ENCODE measurements at places on chromosomes 16 and 17.

GRCh38 chr17:38460082-38460715, 31.9 kb downstream of the ARHGAP23 start:
- DNase-seq, result no peak

DNA sequence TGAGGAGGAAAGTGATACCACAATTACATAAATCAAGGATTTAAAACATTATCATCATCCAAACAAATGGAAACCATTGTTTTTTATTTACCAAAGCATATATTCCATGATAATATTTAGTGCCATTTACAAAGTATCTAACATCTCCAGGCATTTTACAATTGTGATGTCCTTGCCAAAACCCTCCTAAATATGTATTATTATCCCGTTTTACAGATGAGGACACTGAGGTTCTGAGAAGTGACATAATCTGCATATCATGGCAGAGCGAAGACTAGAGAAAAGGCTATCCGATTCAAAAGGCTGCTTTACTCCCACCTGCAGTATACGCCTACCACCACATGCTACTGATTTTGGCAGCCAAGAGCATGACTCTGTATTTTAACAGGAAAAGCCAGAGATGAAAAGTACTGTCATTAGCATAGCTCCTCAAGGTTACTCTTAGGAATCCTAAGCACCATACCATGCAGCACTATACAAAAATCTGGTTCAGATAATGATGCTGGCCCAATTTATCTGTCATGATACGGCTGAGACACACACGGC, 301.4 kb downstream of the CA10 start:
- no peak for DNase-seq

- no peak for DNase-seq
Measured at GRCh38 chr17:1896243-1897104, 66.7 kb downstream of the RPA1 start.

GRCh38 chr16:12618515-12618914, 185.2 kb downstream of the CPPED1 start:
- no peak for DNase-seq

DNA sequence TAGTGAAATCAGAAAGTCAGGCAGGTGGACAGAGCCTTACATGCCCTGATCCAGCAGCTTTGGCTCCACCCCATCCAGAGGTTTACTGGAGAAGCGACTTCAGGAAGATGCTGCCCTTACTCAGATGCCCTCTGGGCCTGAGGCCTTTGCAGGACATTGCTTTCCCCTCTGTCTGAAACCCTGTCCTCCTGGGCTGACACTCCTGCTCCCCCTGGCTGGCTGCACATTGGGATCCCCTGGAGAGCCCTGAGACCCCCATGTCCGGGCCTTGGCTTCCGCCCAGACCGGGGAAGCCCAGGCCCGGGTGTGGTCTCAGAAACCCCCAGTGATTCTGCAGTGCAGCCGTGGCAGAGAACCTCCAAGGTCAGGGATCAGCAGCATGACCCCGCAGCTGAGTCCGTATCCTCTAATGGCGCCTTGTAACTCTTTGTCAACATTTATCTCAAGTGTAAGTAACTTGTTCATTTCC, 36.6 kb downstream of the BCO1 start:
- DNase-seq, result no peak

GRCh38 chr16:73057291-73058210, 9.6 kb upstream of the ZFHX3 start:
- no peak for DNase-seq

- DNase-seq, result no peak
Measured at GRCh38 chr17:58192612-58193011, at the start of gene EPX. Gene EPX (plus strand): TSS chr17:58192726. CDS start chr17:58192847, 121 bp downstream.

DNA sequence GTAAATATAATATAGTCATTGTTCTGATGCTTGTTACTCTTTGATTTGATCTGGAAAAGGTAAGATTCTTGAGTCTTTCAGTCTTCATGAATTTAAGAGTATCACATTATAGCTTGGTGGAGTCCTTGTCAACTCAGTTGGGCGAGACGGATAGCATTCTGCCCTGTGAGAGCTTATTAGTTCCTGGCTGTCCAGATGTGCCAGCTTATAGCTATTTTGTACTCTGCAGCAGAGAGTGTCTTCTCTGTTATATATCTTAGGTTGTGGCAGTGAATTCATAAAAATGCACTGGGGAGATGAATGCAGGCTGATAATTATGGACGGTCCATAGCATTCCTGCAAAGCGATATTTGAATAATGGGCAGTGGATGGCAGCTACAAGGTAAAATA, 51.0 kb upstream of the CRISPLD2 start:
- DNase-seq, result no peak

DNA sequence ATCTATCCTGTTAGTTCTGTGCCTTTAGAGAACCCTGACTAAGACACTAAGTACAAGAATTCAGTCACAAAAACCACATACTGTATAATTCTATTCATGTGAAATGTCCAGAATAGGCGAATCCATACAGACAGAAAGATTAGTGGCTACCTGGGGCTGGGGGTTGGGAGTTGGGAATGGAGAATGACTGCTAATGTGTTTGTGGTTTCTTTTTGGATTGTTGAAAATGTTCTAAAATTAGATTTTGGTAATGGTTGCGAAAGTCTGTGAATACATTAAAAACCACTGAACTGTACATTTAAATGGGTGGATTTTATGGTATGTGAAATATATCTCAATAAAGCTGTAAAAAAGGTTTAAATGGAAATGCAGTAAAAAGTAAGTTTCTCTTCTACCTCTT, 80.4 kb upstream of the AKTIP start:
- no peak for DNase-seq

DNA sequence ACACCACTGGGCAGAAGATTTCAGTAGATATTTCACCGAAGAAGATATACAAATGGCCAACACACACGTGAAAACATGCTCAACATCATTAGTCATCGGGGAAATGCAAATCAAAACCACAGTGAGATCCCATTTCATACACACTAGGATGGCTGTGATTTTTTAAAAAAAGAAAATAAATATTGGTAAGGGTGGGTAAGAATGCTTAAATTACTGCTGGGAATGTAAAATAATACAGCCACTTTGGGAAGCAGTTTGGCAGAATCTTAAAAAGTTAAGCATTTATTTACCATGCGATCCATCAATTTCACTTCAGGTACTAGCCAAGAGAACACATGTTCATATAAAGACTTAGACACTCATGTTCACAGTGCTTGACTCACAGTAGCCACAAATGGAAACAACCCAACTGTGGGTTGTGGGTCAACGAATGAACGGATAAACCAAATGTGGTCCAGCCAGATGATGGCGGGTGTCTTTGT, 6.5 kb upstream of the C16orf74 start:
- DNase-seq, result no peak

Data from CD8-positive, alpha-beta memory T cell (primary cell).